Umbilical cord (tissue), 2 donors: ENCODE measurements at places on chromosomes 2 and 18.
A peak's percentile ranks its signal among the peaks of the same experiment; 100 is the strongest.

DNA sequence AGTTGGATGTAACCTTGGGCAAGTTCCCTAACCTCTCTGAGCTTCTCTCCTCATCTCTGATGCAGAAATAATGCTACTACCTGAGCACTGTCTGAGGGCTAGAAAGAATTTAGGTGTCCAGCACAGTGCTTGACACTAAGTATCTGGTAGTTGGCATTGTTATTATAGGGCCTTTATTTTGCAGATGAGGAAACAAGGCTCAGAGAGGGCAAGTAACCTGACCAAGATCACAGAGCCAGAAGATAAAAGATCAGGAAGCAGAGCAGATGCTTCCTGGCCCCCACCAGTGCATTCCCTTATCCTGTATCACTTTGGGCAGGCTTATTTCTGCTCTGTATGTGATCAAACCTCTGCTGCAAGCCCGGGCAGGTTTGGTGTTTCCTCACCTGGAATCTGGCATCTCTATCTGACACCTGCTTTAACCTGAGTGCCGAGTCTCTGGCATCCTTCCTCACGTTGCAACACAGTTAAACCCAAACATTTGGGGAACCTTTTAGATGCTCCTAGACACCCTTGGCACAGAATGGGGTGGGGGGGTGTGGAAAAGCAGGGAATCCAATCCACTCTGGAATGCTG, 69.9 kb downstream of the PLB1 start:
- DNase-seq, result peak; percentile 71

DNA sequence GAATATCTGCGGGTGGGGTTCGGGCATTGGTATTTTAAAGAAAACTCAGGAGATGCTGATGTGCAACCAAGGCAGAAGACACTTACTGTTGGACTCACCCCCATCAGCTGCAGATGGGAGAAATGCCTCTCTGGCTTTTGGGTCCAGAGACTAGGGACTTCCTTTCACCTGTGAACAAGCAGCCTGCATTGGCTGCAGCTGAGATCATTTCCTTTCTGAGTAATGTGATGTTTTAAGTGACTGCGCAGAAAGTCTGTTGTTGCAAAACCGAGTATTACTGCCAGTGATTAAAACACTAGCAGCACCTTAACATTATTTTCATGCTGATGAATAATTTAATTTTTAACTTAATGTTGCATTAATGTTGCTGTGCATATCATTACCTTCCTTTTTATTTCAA, 143.0 kb downstream of the TSN start:
- DNase-seq, result no peak

DNA sequence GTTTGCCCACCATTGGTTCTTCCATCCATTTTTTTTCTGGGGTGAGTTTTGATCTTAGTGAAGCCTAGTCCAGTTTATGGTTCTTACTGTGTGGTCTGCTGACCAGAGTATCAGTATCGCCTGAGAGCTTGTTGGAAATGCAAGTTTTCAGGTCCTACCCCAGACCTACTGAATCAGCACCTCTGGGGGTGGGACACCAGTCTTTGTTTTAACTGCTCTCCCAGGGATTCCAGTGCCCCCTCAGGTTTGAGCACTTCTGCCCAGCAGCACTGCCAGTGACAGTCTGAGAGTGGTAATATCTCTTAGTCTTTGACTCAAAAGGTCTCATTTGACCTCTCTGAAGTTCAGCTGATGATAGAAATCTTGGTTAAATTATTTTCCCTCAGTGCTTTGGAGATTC, 269.3 kb downstream of the ALPK2 start:
- DNase-seq, result no peak

GRCh38 chr2:3520591-3520990, 1.3 kb upstream of the ADI1 start:
- DNase-seq, result no peak

DNA sequence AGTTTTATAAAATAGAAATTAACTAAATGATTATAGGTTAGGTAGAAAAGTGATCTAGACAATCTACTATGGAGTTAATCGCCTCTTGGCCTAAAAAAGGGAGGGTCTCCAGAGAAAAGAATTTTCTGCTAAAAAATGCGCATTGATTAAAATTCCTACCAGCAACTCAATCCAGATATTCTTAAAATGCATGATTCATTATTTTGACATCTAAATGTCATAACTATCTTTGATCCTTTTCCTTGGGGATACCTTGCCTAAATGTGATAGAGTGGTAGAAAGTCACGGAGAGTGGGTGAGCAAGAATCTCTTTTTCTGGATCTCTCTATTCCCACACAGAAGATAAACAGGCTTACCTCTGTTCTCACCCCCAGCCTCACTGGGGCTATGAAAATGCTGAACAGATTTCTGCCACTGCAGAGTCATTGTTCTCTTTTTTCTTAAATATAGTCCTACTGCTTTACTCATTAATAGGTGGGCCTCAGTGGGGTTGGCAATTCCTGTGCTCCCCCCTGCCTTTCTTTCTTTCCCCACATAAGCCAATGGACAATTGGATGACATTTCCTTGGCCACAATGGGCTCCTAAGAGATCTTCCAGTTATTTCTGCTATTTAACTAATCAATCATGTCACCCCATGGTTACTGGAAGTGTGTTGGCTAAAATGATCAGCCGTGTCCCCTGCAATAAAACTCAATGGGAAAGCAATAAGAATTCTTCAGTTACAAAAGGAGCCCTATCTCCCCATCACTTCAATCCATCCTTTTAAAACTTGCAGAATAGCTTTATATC, 5.8 kb upstream of the ASXL3 start:
- no peak for DNase-seq

GRCh38 chr18:35345460-35345921, 1.3 kb upstream of the ZNF24 start:
- peak; percentile 75 for DNase-seq

DNA sequence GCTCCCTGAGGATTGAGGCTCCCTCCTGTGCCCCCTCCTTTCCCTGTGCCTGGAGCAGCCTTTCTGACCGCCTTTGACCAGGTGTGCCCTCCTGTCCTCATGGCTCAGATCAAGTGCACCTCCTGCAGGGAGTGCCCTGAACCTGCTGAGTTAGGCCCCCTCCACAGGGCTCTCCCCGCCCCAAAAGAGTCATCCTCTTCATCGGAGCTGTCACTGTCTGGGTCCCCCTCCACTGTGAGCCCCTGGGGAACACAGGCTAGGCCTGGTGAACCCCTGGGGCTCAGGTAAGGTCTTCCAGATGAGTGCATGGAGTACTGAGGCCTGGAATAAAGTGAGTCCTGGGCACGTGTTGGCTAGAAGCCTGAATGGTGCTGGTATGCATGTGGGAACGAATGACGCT, 173.5 kb downstream of the INHBB start:
- no peak for DNase-seq

DNA sequence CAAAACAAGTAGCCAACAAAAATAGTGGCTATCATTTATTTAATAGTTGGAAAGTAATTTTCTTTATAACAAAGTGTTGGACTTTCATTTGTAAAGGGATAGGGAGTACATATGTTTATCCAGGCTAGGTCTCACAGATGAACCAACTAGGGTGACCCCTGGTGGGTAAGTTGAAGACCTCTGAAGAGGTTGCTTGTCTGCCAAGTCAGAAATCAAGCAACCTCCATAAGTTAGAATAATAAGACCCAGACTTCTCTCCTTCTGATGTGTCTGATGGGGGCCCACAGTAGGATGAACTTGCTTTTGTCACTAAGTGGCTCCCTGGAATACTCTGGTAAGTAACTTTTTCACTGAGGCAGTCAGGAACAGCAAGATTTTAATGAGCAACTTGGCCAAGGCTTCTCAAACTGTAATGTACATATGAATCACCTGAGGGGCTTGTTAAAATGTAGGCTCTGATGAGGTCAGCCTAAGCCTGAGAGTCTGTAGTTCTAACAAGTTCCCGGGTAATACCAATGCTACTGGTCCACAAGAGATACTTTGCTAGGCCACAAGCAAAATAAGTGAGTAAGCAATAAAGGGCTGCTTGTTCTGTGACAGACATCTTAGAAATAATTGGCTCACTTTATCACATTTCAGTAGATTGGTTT, 319.6 kb downstream of the PIK3C3 start:
- no peak for DNase-seq

GRCh38 chr2:85327160-85327821, 498 bp downstream of the TGOLN2 start:
- DNase-seq, result peak; percentile 60

DNA sequence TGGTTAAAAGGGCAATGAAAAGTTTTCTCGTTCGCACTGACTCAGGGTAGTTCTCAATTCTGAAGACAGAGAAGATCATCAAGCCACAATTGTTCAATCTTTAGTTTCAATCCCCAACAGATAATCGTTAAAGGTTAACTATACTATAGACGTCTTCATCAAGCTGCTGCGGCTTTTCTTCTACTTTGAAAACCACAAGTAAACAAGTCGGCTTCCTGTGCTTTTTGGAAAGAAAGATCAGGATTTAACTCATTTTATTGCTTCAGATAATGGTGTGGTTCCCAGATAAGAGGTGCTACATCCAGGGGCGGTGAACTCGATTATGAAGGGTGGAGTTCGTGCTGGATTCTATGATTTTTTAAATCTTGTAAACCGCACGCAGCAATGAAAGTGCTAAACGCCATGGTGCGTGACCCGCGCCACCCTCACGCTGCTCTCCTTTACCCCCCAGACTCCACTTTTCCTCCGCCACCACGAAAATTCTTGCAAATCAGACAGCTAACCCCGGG, 545 bp upstream of the CDCA7 start:
- peak; percentile 3 for DNase-seq

DNA sequence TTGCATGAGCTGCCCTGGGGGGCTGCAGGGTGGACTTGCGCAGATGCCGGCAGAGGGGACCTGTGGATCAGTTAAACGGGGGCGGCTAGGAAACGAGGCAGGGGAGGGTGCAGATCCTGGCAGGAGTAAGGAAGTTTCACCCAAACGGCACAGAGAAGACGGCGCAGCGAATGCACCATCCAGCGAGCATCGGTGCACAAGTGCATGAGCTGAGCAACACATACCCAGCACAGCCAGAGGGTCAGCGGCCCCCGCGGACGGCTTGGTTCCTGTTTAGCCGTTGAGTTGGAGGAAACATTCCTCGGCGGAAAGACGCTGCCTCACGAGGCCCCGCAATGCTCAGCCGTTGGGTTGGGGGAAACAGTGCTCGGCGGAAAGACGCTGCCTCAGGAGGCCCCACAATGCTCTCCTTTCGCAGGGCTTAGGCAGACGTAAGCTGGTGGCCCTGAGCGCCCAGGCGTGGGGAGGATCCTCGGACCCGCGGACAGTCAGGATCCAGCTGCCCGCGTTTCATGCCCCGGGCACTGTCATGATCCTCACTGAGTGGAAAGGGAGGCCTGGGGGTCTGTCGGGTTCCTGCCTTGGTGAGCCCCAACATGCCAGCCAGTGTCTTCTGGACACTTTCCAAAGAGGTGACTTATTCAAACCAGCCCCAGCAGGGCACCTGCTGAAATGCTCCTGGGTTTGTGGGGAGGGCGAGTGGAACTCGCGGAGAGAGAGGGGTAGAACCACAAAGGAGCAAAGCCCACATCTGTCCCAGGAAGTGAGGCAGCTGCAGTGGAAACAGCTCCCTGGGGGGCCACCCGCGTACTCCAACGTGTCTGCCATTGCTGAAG, 86.3 kb downstream of the NDUFA10 start:
- DNase-seq, result no peak
